ENCODE measurements at places on chromosomes 1 and 21. TPM values are rescaled to one million over a fixed set of nuclear protein-coding genes. Genes with fewer than 3 reads are reported as not detected.

Gene GJA9
- not detected for total RNA-seq

Gene TSSK3
- not detected for total RNA-seq

Gene RABGGTB
- 155 TPM for total RNA-seq

Gene MAEL
- total RNA-seq: 0.37 TPM

Gene ADCY10
- total RNA-seq: 0.32 TPM

DNA sequence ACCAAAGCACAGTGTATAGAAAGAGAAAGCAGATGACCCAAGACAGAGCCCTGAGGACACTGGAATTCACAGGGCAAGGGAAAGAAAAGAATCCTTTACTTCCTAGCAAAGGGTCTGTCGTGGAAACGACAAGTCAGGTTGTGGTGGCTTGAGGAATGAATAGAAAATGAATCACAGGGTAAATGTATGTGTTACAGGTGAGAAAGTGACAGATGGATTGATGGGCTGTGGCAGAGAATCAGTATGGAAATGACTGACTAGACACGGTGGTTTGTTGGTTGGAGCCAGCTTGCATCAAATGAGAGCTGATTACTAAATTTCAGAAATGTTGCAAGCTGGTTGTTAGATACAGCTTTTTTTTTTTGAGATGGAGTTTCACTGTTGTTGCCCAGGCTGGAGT is 46.9 kb downstream of the PTP4A2 start:
- DNase-seq: no peak

DNA sequence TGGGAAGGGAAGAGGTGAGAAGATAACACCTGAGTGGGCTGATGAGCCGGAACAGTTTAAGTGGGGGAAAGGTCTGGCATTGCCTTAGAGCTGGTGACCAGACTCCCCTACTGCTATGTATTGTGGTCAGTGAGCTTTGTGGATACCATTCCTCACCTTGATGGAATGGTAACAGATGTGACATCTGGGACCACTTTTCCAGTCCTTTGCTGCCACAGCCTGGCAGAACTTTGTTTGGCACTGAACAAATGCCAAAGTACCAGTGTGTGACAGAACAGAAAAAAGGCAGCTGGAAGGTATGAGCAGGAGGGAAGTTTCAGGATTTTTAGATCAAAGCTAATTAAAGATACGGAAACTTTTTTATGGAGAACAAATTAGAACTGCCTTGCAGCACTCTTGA is 6.2 kb downstream of the MED8 start:
- DNase-seq: no peak

DNA sequence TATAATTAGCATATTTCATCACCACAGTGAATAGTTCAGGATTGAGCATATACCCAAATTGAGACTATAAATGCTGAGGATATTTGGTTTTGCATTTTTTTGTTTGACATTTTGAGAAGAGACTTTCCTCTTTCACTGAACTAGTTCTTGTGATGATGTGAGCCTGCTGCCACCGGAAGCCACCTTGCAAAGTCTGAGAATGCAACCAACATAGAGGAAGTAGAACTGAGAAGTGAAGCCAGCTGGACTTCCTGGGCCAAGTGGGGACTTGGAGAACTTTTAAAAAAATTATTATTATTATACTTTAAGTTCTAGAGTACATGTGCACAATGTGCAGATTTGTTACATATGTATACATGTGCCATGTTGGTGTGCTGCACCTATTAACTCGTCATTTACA is 102.3 kb downstream of the RPE65 start:
- no peak for DNase-seq

GRCh38 chr21:45542242-45542666 is at the start of gene SLC19A1:
Gene SLC19A1, minus strand, starts transcription at chr21:45542440. Its CDS starts 4,481 bp downstream, at chr21:45537959.
- DNase-seq: peak; percentile 23

DNA sequence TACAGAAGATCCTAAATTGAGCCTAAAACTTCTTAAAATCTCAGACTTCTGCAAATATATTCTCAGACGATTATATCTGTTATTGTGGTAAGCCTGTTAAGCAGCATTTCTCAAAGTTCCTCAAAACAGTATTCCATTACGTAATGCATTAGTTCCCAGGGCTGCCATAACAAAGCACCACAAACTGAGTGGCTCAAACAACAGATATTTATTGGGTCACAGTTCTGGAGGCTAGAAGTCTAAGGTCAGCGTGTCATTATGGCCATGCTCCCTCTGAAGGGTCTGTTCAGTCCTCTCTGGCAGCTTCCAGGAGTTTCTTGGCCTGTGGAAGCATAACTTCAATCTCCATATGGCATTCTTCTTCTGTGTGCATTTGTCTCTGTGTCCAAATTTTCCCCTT is 103.5 kb upstream of the ST6GALNAC5 start:
- no peak for DNase-seq

DNA sequence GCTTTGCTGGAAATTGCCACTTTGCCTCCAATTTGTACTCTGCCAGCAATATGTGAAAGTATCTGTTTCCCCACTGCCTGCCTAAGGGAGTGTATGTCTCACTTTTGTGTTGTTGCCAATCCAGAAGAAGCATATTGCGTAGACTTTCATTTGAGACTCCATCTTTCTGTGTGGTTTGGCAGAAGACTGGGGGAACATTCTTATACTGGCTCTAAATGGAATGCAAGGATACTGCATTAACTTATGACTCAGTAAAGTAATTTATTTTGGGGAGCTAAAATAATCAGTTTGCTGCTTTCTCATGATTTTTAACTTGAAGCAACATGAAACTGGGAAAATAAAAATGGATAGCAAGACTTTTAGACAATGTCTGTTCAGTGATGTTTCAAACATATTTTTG is 107.7 kb upstream of the TMPRSS2 start:
- DNase-seq: no peak

- no peak for DNase-seq
These were observed 85.4 kb upstream of the PBX1 start for GRCh38 chr1:164473544-164473943.

DNA sequence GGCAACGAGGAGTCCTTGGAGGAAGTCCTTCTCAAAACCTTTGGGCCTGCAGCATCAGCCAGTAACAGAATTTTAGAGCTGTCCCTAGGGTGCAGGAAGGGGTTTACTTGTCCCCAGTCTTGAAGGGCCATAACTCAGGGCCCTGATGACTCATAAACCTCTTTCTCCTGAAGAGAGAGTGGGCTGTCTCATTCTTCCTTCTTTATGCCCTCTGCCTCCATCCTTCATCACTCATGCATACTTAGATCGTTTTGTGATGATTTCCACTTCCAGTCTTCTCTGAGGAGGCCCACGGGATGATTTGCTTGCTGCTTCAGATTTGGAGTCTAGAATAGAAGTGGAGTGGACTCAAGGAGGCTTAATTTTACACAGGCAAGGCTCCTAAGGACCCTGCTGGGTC is 60.2 kb downstream of the NDUFS5 start:
- no peak for DNase-seq

GRCh38 chr1:177126267-177126666 is 38.2 kb downstream of the ASTN1 start:
- no peak for DNase-seq

DNA sequence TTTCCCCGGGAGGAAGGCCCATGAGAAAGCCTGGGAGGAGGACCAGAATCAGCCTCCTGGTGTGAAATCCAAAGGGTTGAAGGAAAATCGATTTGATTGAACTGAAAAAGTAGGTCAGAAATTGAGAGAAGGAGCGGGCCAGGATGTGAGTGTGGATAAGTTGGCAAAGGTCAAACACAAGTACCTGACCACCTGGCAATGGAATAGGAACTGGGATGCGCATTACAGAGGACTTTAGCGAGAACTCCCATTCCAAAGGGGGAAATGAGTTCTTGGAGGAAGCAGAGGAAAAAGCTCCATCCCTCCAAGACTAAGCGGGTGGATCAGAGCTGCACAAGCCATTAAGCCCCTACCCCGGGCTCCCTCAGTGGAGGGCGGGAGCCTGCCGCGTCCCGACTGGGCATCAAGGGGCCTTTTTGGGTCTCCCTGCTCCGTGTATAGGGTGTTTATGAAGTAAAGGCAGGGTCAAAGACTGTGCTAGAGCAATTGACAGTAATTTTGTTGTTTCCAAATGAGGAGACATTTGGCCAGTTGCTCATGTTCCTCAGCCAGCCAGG is 56.4 kb downstream of the TGFB2 start:
- DNase-seq: no peak

- DNase-seq: no peak
These were observed 61.8 kb downstream of the RGS13 start for GRCh38 chr1:192697771-192698170.

DNA sequence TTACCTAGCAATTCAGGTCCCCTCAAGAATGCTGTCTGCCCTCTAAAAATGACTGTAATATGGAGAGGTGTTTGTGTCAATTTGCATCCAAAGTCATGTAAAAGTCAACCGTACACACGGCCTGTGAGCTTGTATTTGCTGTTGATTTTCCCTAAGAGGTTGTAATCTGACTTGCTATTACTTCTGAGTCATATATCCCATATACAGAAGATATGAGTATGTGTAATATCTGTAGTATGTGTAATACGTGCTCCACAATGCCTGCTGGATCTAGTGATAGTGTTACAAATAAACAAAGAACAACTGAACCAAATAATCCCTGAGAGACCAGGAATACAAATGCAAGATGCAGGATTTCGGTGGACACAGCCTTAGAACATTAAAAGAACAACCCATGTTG is 1.4 kb upstream of the KCNJ6 start:
- DNase-seq: no peak

DNA sequence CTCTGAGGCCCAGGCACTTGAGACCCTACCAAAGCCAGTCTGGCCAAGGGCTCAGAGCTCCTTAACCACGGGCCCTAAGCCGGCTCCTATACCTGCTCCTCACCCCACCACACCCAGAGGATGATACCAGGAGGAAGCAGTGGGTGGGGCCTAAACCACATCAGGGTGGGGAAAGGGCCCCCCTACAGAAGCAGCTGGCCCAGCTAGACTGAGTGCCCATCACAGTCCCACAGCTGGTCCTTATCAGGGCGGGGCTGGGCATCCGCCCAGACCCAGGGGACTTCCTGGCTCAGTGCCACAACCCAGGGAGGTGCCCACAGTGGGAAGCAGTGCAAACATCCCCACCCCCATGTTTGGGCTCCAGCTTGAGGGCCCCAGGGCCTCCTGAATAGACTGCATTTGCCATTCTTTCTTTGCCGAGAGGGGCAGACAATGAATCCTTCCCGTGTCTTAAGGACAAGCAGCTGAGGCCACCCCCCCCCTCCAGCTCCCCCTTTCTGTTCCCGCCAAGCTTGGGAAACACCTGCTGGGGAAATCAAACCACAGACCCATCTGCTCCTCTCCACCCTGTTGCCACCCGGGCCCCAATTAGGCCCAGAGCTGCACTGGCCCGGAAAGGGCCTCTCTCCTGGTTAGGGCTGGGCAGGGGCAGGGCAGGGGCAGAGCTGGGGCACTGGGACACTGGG is 6.2 kb downstream of the E2F2 start:
- no peak for DNase-seq

DNA sequence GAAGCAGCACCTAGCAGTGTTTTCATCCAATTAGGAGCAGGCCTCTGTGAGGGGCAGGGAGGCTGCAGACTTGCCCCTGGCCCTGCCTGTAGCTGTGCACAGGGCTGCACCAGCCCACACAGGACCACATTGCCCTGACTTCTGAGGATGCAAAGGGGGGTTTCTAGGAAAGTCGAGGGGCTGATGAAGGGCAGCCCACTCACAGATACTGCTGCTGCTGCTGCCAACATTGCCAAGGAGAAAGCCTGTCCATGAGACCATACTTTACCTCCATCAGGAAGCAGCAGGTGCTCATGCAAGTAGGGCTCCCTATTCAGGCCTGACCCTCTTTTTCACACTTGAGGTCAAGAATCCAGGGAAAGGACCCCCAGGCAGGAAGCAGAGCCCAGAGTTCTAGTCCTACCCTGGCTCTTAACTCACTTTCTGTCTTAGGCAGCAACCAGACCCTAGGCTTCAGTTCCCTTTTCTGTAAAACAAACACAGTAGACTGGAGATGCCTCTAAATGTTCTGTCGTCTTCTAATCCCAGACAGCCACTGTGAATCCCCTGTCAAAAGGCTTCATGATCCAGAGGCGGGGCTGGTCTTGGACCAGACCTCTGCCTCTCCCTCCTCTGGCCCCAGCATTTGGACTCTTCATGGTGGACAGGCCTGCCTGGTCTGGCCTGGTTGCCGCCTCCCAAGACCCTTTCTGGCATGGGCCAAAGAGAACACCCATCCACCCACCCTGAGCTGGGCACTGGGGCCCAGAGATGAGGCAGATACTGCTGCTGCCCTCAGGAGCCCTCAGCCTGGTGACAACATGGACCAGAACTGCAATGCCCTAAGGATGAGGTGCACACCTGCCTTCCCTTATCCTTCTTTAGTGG is 120.2 kb downstream of the GLIS1 start:
- no peak for DNase-seq

Data from omental fat pad (tissue), 4 donors.